ENCODE measurements at places on chromosomes 4 and X.
A peak's percentile ranks its signal among the peaks of the same experiment; 100 is the strongest.

- DNase-seq: no peak
Observed at GRCh38 chr4:109077505-109077904, 225.0 kb downstream of the COL25A1 start.

- DNase-seq: peak; percentile 5
Observed at GRCh38 chr4:146269228-146269653, 54.9 kb downstream of the REELD1 start.

DNA sequence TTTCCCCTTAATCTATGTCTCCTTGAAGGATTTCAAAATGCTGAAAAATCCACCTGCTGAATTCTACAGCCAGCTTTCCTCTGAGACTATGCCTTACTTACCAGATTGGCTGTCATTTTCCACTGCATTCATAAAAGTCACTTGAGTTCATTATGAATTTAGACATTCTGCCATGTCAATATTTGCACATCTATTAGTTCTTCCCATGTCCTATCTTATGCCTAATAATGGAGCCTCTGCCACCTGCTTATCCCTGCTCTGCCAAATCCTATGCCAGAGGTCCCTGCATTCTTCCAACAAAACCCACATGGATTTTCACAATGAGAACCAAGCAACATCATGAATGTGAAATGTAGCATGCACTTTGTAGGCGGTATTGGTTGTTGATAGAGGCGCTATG, 42.6 kb downstream of the GASK1B start:
- DNase-seq: peak; percentile 75

DNA sequence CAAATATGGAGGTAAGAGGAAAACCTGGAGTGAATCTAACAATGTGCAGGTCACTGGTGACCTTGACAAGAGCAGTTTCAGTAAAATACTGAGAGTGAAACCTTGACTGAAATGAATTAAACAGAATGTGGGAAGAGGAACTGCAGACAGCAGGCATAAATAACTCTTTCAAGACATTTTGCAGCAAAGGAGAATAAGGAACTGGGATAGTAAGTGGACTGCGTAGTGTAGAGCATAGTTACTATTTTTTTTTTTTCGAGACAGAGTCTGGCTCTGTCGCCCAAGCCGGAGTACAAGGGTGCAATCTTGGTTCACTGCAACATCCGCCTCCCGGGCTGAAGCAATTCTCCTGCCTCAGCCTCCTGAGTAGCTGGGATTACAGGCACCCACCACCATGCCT, 24.0 kb downstream of the RBMX start:
- no peak for DNase-seq

- no peak for DNase-seq
Observed at GRCh38 chrX:100244681-100245080, 165.4 kb downstream of the PCDH19 start.

DNA sequence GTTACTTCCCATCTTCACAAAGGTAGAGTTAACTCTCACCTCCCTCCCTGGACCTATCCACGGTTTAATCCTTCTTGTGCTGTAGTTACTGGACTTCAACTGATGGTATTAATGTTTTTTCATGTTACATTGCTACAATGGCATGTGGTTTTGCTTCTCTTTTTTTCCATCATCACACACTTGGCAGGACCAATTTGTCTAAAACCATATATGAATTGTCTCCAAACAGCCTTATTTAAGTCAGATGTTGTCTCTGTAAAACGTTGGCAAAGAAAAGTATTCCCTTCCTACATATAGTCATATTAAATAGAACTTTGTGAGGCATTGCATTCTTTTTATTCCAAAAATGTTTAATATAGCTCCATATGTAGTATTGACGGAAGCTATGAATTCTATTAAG, 15.5 kb downstream of the PRRG1 start:
- no peak for DNase-seq

GRCh38 chrX:118948270-118948669, 26.1 kb upstream of the LONRF3 start:
- no peak for DNase-seq

DNA sequence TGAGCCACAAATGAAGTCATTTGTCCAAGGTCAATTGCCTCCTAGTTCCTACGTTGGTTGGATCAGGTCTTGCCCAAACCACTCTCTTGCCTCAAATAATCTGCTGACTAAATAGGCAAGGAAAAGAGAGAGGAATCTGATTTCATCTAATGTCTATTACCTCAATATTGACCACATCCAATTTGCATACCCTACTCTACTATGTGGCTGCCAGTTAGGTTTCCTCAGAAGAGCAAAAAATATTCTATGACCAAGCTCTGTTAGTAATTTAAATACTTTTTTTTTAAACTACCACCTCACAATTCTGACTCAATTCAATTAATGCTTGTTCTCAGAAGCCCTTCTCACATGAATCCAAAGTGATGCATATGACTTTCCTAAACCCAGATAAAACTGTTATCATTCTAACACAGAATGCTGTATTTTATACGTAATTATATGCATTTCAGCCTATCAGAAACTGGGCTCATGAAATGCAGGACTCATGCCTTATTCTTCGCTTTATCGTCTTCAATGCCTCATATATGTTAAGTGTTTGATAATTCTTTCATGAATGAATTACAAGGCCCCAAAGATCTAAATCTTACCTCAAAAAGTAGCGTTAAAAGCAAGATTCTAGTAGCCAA, 98.6 kb downstream of the HUWE1 start:
- no peak for DNase-seq

GRCh38 chr4:95362906-95363558, 185.7 kb downstream of the UNC5C start:
- peak; percentile 84 for DNase-seq

DNA sequence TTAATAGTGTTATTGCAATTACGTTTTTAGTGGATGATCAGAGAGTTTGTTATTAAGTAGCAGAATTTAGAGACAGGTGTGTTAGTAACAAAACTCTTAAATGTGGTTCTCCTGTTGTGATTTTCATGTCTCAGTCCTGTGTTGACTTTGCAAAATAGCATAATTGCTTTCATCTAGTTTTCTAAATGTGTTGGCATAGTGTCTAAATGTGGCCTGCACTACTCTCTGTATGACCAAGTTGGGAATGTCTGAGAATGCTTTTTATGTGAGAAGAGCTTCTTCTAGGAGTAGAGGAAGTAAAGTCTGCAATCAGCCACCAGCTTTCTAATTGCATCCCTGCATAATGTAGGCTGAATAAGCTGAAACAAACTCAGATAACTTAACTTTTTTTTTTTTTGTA, 158.6 kb upstream of the FAT1 start:
- no peak for DNase-seq

GRCh38 chr4:141328560-141329173, 108.0 kb downstream of the ZNF330 start:
- DNase-seq: no peak

- no peak for DNase-seq
Observed at GRCh38 chr4:97027728-97028410, 1115.4 kb downstream of the STPG2 start.

GRCh38 chrX:25020905-25021449, 5.2 kb upstream of the ARX start:
- DNase-seq: peak; percentile 91

GRCh38 chr4:19729886-19730651, 521.6 kb upstream of the SLIT2 start:
- DNase-seq: no peak

DNA sequence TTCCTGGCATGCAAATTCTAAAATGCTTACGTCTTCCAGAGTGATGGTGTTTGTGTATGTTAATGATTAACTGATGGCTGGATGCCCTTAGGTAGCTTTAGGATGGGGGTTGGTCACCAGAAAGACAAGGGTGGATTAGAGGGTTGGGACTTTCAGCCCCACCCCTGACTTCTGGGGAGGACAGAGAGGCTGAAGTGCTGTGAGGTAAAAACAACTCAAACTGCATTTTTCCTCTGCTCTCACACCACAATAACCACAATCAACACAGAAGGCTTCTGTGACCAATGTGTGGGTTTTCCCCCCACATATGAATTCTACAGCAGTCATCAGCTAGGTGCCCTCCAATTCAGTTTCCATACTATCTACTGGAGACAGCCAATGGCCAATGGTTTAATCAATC, 18.7 kb upstream of the DDIT4L start:
- no peak for DNase-seq

DNA sequence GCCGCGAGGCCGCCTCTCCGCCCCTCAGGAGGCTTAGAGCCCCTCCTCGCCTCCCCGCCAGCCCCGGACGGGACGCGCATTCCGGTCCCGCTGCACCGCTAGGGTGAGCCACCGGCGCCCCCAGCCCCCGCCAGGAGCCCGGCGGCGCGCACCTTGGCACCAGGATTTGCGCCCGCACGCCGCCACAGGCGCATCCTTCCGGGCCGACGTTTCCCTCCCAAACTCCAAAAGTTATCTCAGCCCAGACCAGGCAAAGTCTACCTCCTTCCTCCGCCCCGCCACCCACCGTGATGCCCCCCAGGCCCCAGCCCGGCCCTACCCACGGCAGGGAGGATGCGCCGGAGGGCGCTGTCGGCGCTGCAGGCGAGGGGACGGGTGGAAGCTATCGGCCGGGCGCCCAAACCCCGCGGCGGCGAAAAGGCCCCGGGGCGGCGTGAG, 538 bp downstream of the SCML2 start:
- DNase-seq: peak; percentile 59

DNA sequence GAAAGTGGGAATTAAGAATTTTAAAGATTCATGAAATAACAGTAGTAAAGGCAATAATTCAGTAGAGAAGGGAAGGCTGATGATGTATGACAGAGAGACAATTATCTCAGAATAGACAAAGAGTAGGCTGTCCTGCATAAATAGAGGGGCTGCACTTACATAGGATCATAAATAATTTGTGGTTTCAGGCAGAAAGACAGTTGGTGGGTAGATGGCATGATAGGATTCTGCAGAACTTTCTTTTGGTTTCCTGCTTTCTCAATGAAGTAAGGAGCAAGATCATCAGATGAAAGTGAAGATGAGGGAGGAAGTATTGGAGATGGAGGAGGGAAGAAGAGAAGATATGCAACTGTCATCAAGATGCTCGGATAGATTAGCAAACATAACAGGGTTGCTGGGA, 604.9 kb upstream of the ZFP42 start:
- DNase-seq: no peak

- no peak for DNase-seq
Observed at GRCh38 chr4:107255596-107255995, 219.5 kb upstream of the DKK2 start.

GRCh38 chr4:140515423-140515822, 8.5 kb upstream of the ELMOD2 start:
- DNase-seq: no peak

DNA sequence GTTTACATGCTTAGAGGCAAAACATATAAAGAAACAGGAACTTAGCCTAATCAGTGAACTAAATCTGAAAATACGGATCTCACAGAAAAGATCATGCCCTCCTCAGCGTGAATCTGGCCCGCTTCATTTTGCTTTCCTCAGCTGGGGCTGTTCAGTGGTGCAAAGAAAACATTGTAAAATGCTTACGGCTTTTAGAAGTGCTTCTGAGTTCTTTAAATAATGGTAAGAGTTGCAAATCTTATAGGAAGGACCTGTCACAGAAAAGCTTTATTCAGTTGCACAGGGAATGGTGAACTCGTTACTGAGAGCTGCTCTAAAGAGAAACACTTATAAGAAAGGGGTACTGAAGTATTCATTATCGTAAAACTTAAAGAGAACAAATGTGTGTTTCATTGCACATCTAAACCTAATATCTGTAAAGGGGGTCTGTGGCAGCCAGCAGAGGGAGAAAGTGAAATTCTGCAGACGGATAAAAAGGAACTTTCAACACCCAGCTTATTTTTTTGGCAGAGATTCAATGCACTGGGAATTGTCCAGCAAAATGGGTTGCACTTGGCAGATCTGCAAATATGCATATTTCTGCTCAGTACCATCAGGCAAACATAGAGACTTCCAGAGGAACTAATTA, 139.2 kb upstream of the ANK2 start:
- peak; percentile 59 for DNase-seq

DNA sequence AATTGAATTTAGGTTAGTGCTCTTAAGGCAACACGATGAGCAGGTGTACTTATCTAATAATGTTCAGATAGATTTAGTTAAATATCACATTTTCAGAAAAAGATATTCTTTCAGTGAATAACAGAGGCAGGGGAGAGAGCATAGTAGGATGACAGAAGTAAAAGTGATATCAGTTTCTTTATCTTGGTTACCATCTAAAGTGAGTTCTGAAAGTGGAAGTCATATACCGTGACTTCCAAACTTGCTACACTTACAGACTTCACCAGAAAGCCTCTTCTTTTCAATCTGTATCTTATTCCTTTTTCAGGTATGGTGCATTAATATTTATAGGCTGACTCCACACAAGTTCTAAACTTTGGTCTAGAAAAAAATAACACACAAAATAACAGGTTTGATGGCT, 124.9 kb downstream of the POU4F2 start:
- no peak for DNase-seq

DNA sequence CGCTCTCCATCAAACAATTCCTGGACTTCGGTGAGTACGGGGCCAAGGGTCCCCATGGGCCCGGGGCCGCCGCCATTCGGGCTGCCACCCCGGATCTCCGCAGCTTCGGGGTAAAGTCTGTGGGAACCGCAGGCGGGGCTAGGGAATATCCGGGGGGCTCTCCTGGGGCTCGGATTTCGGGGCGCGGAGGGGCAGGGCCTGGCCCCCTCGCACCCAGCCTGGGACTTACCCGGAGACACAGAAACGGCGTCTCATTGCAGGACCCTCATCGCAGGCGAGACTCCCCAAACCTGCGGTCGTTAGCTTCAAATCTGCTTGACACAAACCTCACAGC, 413 bp downstream of the PDK3 start:
- peak; percentile 21 for DNase-seq

GRCh38 chrX:134718105-134718965, 60.1 kb upstream of the PLAC1 start:
- DNase-seq: peak; percentile 92

DNA sequence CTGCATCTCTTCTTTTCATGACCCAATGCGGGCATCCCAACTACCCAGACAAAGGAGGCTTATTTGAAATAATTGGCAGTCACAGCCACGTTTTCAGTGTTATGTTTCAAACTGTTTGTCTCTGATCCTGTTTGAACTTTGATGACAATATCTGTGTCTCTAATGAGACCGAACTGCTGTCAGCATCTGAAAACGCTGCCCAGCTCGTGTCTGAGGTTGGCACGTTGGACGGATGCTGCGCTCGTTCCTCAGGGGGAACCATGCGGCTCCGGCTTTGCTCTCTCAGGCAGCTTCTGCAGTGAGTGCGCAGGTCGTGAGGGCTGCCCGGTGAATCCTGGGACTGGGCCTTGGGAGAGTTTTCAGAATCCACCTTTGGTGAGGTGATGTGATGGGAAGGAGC, 58.4 kb upstream of the SORBS2 start:
- DNase-seq: no peak

DNA sequence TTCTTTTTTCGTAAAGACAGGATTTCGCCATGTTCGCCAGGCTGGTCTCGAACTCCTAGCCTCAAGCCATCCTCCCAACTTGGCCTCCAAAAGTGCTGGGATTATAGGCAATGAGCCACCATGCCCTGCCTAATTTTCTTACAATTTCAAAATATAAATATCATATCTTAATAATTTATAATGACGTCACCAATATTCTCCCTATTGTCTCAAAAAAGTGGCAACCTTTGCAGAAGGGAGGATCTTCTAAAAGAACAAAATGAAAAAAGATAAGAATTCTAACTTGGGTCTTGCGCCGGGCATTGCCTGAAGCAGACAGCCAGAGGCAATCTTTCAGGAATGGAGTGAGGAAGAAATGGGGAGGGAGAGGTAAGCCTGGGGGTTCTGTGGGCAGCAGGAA, 37.9 kb upstream of the WAS start:
- no peak for DNase-seq

- DNase-seq: no peak
Observed at GRCh38 chr4:7808752-7809151, 130.9 kb downstream of the AFAP1 start.

- peak; percentile 76 for DNase-seq
Observed at GRCh38 chr4:25859429-25860148, 3.2 kb downstream of the SEL1L3 start.

Data from NCI-H69 (cell line).